K562 (cell line): ENCODE measurements at places on chromosomes 12 and 14. TPM values are rescaled to one million over a fixed set of nuclear protein-coding genes. Genes with fewer than 3 reads are reported as not detected.

DNA sequence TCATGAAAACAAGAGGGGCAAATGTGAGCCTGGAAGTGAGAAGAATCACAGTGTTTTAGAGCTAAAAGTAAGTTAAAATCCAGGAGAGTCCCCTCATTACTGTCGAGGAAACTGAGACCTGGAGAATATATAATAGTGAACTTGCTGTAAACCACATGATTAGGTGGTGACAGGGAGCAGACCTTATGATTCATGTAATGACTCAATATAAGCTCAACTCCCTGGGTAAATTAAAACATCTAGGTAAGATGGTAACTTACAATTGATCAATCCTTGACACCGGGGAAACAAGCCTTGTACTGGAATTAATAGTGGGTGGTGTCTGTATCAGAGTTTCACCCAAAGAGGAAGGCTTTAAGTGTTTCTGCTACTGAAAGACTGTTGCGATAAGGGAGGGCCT, 269.3 kb downstream of the SNAPC1 start:
- DNase-seq: no peak

DNA sequence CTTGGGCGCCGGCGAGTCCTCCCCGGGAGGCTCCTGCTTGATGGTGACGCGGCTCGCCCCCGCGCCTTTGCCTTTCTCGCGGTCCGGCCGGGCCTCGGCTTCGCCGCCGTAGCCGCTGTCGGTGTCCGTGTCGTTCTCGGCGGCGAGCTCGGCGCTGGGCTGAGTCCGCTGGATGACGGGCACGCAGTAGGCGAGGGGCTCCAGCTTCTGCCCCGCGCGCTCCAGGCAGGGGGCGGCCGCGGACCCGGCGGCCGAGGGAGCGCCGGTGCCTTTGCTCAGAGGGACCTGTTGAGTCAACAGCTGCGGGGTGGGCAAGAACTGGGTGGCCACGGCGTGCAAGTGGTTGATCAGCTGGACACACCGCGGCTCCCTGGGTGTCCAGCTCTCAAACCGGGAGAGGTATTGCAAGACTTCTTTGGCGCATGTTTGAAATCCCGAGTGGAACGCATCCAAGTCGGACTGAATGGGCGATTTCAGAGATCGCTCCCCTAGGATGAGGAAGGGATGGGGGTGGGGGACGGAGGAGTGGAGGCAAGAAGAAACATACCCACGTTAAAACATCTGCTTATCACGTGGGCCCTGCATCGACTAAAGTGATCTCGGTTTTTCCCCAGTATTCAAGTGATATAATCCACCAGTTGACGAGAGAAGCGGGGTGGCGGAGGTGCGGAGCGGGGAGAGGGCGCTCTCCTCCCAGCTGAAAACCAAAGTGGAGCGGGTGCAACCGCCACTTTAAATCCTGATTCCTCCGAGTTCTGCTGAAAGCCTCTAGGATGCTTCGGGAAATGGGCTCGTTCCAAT, 2.0 kb downstream of the BHLHE41 start:
- DNase-seq: peak; percentile 34

- DNase-seq: peak; percentile 41
These were observed 134.2 kb downstream of the SMOC1 start for GRCh38 chr14:70013271-70013873.

- DNase-seq: no peak
These were observed 187.9 kb upstream of the GRIN2B start for GRCh38 chr12:14169281-14169680.

GRCh38 chr12:6639151-6639801, 3.5 kb upstream of the LPAR5 start:
- peak; percentile 82 for DNase-seq

DNA sequence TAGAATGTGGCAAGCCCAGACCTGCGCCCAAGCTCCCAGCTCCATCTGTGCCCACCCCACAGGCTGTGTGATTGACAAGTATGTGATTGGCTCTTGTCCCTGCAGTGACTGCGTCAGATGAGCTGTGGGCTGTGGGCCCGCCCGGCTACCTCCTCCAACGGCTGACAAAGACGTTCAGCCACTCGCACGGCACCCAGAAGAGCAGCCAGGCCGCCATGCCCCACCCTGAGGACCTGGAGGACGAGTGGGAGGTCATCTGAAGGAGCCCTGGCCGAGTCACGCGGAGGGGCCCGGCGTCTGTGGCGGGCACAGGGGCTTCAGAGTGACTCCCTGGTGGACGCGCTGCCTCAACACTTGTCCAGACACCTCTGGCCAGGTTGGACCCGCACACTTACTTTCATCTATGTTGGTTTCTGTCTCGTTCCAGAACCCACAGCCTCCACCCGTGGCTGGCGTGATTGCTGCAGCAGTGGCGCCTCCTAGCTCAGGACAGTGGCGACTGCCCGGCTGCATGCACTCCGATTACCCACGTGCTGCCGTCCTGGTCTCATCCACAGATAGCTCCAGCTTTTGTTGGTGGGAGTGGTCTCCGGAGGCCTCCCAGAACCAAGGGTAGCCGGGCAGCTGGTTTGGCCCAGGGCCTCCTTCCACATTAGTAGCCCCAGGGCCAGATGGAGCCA, 11.4 kb downstream of the ANKRD9 start:
- no peak for DNase-seq

- no peak for DNase-seq
These were observed 4.5 kb downstream of the AJUBA start for GRCh38 chr14:22977684-22978486.

DNA sequence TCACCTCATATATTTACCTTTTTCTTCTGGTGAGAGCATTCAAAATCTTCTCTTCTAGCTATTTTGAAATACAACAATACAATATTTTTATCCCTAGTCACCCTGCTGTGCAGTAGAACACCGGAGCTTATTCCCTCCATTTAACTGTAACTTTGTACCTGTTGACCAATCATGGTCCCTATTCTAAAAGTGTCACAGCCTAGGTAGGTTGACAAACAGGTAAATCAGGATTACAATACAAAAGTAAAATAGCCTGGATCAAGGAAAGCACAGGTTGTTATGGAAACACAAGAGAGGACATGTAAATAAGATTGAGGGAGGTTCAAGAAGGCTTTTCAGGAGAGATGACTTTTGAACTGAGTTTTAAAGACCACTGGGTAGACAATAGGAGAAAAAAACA, 670.9 kb downstream of the DIO2 start:
- no peak for DNase-seq

GRCh38 chr14:33808187-33808586, 142.7 kb downstream of the EGLN3 start:
- peak; percentile 9 for DNase-seq

DNA sequence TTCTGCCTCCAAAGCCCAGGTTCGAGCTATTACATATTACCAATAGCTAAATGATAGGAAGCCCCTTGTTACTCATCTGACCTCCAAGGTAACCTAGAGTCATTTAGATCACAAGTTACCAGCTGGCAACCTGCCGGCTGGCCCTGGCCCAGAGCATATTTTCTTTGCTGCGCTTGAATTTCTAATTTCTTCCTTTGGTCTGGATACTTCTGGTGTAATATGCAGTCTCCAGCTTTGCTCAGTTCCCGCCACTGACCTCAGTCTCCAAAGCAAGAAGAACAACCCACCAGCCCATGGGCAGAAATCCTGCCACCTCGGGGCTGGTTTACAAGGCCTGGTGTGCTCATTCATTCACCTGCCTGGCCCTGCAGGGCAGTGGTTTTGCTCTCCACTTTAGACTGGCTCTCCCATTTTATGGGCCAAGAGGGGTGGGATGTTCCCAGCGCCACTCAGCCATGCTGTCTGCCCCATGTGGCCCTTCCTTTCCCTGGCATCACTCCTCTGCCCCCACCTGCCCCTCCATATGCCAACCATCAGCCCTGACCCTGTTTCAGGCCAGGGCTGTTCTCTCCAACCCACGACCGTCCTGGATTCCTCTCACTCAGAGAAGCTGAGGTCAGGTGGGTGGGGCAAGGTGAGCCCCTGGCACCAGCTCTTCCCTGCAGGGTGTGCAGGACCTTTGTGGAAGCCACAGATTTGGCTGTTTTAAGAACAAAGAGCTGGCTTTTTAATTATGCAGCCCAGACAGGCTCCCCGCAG, 76.0 kb downstream of the PRIMA1 start:
- no peak for DNase-seq

DNA sequence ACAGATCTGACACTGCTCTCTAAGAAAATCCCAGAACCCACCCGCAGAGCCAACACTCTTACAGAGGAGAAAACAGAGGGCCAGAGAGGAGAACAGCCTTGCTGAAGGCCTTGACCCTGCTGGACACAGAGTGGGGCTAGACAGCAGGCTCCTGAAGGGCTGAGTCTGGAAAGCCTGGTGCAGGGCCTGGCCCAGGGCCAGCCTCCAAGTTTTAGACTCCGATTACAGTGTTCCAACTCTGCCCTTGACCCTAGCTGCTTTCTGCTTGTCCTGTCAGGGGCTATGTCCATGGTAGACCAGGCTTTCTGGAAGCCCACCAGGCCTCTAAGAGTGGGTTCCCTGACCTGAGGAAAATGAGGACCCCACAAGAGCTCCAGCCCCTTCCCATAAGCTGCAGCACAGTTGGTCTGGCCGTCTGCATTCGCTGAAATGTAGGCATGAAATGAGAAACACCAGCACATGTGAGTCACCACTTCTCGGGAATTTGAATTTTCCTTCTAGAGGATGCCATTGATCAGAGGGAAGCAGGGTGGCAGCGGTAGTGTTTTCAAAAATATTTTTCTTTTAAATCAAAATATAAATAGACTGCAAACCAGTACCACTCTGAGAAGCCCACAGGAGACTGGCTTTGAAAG, 154.4 kb downstream of the CALM1 start:
- DNase-seq: no peak

The PLEKHG3 gene
- 0.11 and 0.16 TPM in 2 replicates for total RNA-seq

The RASAL1 gene
- 0.16 TPM in 1 of 2 replicates, not detected in the other for total RNA-seq

The CPNE6 gene
- total RNA-seq: not detected in 2 replicates
